ENCODE measurements at places on chromosomes 7 and 10. TPM values are rescaled to one million over a fixed set of nuclear protein-coding genes. Genes with fewer than 3 reads are reported as not detected.

Gene SRRM3
- 0.20 TPM for total RNA-seq

Gene OR9A2
- total RNA-seq = not detected

Gene FAM53B
- 4.6 TPM for total RNA-seq

Gene MKX
- total RNA-seq = 2.1 TPM

Gene KLLN
- total RNA-seq = 0.53 TPM

Gene SSC4D
- total RNA-seq = 1.6 TPM

Gene PPP1R9A
- total RNA-seq = 0.49 TPM

Gene EIF4H
- total RNA-seq = 118 TPM

Gene FAM25C
- not detected for total RNA-seq

Gene LBX1
- not detected for total RNA-seq

DNA sequence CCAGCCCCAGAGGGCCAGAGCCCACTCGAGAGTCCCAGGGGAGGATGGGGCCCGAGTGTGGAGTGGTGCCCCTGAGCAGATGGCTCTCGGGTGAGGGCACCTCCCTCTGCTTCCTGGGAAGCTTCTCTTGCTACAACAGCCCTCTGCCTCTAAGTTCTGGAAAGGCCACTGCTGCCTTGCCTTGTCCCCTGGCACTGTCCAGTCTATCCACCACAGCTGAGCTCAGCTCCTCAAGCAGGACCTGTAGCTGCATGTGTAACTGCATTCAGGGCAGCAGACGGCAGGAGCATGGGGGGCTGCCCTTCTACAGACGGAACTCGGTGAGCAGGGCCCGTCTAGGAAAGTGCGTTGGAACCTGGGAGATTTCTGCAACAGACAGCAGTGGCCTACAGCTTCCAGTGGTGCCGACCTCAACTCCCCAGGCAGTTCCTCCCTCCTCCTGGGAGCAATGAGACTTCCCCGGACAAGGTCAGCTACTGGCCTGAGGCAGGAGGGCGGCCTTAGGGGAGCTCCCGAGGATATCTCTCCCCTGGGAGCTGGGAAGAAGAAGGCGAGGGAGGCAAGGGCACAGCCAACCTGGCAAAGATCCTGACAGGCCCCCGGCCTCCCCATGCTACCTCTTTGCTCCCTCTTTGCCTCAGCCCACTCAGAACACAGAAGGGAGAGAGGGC, 88.5 kb downstream of the DLG5 start:
- DNase-seq = no peak

- no peak for DNase-seq
Measured at GRCh38 chr10:60905580-60905979, 38.4 kb downstream of the RHOBTB1 start.

GRCh38 chr7:92955081-92955480, 118.7 kb upstream of the CDK6 start:
- DNase-seq = no peak

GRCh38 chr7:106534271-106534846, 126.6 kb downstream of the CCDC71L start:
- no peak for DNase-seq

GRCh38 chr7:2701832-2702593, 14.0 kb downstream of the AMZ1 start:
- peak; percentile 63 for DNase-seq

DNA sequence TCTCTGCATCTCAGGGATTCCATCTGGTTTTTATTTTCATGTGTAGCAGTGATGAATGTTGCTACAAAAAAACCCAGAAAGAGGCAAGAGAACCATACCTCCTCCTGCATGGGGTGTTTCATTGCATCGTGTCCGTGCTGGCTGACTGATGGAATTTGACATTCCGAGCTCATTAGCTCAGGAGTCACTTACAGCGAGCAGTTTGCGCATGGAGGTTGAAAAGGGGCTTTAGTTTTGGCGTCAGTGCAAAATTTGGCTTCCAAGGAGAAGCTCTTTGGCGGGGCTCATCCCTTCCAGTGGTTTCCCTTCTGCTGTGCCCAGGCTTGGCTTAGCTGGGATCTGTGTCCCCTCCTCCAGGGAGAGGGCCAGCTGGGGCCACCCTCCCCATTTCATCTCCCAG, 25.8 kb downstream of the EMX2 start:
- DNase-seq = no peak

- no peak for DNase-seq
Measured at GRCh38 chr7:69654849-69655707, 56.8 kb downstream of the AUTS2 start.

GRCh38 chr7:108015740-108016139, 12.8 kb upstream of the LAMB1 start:
- DNase-seq = no peak

- DNase-seq = no peak
Measured at GRCh38 chr7:116776610-116777289, 85.6 kb upstream of the CAPZA2 start.

Data from right lobe of liver (tissue), 6 donors.